ENCODE measurements at places on chromosomes 2 and 18.

GRCh38 chr2:234309431-234309830 is 187.4 kb downstream of the ARL4C start:
- no peak for DNase-seq

DNA sequence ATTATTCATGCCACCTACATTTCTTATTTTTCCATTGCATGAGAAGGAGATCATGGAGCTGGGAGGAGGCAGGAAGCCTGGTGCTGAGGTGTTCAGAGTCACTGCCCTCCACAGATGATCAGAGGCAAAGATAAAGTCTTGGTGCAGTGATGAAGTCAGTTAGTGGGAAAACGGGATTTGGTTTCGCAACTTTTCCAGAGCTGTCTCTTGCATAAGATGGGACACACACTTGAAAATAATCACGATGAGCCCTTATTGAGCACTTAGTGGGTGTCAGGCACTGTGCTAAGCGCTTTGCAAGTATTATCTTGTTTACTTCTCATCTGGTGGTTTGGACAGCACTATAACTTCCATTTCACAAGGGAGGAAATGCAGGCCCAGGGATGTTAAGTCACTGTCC is 222.1 kb upstream of the SMAD2 start:
- no peak for DNase-seq

- no peak for DNase-seq
Measured at GRCh38 chr2:137797641-137798040, 166.6 kb upstream of the HNMT start.

- no peak for DNase-seq
Measured at GRCh38 chr18:49851624-49852023, 38.3 kb upstream of the ACAA2 start.

DNA sequence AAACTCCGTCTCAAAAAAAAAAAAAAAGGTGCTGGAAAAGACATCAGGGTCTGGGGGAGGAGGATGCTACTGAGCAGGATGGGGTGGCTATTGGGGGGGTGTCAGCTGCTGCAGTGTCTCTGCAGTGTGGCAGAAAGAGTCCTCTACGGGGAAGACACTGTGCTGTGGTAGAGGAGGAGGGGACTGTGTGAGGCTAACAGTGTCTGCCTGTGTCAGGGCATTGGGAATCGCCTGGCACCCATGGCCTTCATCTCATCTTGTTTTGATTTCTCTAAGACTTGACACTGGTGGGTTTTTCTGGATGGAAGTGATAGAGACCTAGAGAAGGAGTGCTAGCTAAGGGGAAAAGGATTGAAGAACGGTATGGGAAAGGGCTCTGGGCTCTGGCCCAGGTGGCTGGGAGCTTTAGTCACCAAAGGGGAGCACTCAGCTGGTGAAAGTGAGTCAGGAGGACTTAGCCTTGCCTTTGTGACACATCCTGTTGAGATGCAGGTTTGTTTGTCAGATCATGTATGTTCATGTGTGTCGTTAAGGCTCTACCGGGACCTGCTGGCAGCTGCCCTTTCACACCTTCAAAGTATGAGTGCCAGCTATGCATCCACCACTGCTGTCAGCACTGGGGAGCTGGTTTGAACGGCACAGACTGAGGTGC is 58.0 kb downstream of the FARP2 start:
- no peak for DNase-seq

GRCh38 chr2:45826884-45827635 is 175.6 kb downstream of the PRKCE start:
- peak; percentile 36 for DNase-seq

DNA sequence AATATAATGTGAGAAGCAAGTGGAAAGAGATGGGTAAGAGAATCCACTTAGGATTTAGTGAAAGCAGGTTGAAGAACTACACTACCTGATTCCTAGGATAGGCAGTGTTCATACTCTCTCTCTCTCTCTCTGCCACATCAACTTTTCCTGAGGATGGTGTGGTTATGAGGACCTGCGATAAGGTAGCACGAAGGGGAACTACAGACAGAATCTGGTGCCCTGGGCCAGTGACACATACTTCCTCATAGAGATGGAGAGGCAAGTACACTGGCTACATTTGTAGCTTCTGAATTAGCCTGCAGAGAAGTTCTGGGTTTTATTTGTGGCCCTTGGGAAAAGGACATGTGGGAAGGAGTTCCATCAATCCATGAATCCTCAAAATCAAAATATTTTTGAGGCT is 44.5 kb downstream of the PTH2R start:
- no peak for DNase-seq

GRCh38 chr2:144514616-144515091 is 5.3 kb downstream of the ZEB2 start:
- peak; percentile 26 for DNase-seq

DNA sequence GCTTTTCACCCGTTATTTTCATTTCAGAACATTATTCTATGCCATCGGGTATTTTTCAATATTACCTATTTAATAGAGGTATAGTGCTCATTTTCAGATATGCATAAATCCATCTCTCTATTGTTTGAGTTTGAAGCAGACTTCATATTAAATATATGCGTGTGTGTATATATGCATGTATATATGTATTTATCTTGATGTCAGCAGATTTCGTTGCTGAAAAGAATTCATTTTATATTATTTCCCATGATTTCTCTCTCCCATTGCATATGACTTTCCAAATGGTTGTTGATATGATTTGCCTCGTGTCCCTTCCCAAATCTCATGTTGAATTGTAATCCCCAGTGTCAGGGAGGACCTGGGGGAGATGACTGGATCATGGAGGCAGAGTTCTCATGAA is 28.6 kb upstream of the COPS8 start:
- no peak for DNase-seq

- no peak for DNase-seq
Measured at GRCh38 chr18:80041424-80041823, 7.2 kb downstream of the RBFA start.

GRCh38 chr2:6657855-6658254 is 207.9 kb downstream of the CMPK2 start:
- no peak for DNase-seq
